ENCODE measurements at places on chromosomes 1 and 21.

DNA sequence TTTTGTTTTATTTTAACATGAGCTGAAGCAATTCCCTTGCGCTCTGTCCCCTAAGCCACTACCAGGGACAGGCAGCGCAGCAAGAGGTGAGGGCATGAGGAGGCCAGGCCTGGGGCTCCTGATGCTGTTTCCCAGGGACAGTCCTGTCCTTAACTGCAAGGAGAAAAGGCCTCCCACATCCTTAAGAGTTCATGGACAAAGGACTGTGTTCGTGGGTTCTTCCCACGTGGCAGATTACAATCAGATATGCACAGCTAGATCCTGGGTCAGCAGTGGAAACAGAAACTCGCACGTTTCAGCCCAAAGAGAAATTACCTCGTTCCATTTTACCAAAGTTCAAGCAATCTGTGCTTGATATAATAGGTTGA is 85.8 kb downstream of the MIS18A start:
- no peak for DNase-seq

GRCh38 chr1:32919811-32920733 is 18.9 kb upstream of the TMEM54 start:
- no peak for DNase-seq

DNA sequence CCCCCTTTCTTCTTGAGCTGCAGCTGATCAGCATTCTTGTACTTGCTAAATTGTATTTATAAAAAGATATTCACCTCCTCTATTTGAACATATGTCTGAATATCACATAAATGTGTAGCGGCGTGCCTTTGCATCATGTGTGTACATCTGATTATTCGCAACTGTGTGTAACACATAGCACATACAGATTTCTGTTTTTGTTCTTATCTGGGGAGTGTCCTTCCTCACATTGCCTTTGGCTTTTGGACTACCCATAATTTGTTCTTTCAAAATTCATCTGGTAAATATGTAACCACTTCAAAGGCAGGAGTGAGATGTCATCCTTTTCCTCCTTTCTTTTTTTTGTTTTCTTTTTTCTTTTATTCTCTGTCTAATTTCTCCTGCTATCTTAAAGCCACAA is 113.6 kb downstream of the PBX1 start:
- DNase-seq: no peak

GRCh38 chr21:35811191-35811806 is 249.0 kb downstream of the SETD4 start:
- no peak for DNase-seq

DNA sequence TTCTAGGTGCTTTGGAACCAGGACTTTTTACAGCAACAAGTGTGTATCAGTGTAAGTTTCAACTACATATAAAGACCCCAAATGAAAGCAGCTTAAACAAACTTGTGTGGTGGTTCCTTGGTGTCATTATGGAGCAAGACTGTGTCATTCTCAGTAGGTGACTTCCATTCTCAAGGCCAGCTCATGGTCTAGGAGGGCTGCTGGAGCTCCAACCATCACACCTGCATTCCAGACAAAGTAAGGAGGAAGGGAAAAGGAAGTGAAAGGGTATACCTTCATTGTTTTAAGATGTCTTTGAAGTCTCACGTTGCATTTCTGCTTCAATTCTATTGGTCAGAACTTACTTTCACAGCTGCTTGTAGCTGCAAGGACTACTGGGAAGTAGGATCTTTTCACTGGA is 188.6 kb downstream of the C1orf94 start:
- no peak for DNase-seq

GRCh38 chr1:111294390-111294789 is 3.7 kb downstream of the CHIA start:
- DNase-seq: no peak

DNA sequence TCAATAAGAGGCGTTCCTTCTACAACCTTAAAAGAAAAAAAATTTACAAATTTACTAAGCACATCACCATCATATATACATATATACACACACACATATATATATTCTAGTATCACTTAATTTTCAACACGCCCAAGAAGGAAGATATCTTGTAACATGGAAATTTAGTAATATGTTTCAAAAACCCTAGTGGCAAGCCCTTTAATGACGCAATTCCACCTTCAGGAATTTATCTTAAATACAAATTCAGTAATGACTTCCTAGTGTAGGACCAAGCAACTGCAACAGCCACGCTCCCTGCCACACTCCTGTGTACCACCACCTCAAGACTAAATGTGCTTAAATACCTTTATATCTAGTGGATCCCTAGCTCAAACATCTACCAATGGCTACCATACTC is 12.5 kb downstream of the LBR start:
- no peak for DNase-seq

- no peak for DNase-seq
Observed at GRCh38 chr1:155254714-155255242, 505 bp downstream of the ENTREP3 start.

GRCh38 chr1:26733982-26734381 is 38.2 kb downstream of the ARID1A start:
- DNase-seq: no peak

DNA sequence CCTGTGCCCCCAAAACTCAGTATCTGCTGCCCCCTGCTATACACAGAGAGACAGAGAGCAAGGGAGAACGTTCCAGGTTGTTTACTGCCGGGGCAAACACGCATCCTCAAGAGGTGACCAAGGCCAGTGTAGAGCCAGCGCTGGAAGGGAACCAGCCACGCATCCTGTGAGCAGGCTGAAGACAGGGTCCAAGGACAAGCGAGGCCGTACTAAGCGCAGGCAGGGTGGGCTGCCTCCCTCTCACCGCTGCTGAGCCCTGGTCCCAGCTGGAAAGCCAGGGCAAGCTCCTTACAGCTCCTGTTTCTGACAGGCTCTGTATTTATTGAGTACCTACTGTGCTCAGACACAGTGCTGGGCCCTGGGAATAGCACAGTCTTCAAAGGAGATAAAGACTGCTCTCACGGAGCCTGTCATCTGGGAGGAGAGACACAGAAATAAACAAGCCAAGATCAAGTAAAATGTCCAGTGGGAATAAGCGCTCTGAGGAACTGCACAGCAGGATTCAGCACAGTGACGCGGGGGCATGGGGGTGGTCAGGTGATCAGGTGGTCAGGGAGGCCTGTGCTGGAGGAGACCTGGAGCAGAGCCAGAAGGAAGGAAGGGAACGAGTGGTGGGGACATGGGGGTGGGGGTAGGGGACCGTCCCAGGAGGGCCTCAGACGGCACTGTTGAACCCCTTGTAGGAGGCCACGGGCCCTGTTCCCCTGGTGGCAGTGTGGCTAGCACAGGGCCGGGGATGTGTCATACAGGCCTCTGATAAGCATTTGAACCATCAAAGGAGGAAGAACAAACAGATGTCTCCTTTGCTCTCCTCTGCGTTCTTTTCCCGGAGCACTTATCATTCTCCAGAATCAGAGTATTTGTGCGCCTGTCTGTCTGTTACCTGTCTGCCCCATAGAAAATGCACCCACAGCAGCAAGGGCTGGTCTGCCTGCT is 37.8 kb upstream of the EFHD2 start:
- DNase-seq: no peak

DNA sequence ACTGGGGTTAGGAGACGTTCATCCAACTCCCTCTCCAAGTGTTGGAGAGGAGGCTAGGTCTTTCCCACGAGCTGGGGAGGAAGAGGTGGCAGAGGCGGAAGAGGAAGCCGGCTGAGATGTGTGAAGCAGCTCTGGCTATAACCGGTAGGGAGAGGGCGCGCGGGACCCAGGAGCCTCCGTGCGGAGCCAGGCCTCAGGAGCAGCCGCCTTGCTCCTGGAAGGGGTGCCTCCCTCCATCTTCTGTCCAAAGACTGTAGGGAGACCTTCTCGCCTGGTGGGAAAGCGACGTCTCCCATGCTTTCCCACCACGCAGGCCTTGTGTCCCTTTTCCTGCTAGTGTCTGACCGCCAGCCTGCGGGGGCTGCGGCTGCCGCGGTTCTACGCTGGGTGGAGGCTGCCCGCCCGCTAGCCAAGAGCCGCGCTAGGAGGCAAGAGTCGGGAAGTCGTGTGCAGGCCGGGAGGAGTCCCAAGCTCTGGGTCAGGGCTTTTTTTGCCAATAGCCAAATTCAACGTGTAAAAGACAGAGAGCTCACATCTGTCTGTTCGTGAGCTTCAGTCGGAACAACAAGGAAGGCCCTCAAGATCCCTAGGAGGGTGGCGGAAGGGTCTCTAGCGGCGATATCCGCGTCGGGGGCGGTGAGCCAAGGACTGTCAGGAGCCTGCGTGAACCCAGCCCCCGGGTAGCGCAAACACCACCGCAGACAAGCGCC is 8.4 kb upstream of the NBPF11 start:
- DNase-seq: no peak

DNA sequence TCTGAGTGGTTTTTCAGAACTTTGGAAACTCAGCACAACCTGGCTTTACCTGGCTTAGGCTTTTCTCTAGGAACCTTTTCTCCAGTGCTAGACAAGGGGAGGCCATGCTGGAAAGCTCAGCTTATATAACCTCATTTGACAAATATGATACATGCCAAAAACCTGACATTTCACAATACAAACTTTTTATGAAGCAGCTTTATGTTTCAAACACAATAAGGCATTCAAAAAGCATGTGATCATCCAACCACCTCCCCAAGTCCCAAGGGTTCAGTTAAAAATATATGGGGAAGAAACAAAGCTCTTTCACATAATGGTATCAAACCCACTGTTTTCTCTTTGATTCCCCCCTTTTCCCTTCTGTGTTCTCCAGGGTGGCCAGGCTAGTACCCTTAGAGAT is 63.7 kb downstream of the ZC3H11B start:
- DNase-seq: no peak

- DNase-seq: no peak
Observed at GRCh38 chr1:56712150-56712549, 67.0 kb downstream of the PRKAA2 start.

DNA sequence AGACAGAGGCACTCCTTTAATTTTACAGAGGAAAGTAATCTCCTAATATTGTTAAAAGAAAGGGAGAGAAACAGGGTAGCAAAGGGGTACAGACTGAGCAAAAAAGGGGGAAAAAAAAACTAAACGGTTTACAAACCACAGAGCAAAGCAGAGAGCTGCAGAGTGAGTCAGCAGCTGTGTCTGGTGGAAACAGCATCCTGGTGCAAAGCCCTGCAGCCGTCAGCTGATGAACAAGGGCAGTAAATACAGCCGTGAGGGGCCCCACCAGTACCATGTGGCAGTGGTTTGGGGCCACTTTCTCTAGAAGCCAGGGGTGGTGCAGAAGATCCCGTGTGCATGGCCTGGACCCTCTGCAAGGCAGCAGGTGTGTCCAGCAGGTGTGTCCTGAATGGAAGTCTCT is 111.3 kb downstream of the ERG start:
- DNase-seq: no peak

GRCh38 chr1:19739628-19740027 is 60.1 kb downstream of the TMCO4 start:
- DNase-seq: no peak

GRCh38 chr1:11691928-11692711 is 610 bp downstream of the DRAXIN start:
- DNase-seq: no peak

GRCh38 chr1:38047603-38048141 is 1.1 kb upstream of the POU3F1 start:
- DNase-seq: no peak

DNA sequence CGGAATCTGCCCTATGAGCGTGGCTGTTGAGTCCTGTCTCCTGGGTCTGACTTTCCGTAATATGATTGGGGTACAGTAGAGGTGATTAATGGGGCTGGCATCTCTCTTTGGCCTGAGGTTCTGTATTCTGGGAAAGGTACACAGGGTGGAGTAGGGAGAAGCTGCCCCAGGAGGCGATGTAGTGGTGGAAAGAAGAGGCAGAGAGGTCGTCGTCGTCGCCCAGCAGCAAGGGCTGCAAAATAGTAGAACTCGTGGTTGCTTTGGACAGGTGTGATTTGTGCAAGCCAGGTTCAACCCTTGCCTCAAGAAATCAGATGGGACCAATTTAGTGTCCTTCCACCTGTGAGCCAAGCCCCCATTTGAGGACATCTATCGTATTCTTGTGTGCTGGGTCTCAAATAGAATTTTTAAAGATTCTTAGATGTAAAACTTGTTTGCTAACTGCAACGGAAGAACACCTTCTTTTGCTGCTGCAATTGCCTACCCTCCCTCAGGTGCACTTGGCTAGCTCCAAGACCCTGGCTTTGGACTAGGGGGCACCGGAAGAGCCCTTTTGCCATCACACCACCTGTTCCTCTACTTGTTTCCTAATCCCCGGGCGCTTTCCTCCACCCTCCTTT is 1.3 kb upstream of the HMGN2 start:
- no peak for DNase-seq

DNA sequence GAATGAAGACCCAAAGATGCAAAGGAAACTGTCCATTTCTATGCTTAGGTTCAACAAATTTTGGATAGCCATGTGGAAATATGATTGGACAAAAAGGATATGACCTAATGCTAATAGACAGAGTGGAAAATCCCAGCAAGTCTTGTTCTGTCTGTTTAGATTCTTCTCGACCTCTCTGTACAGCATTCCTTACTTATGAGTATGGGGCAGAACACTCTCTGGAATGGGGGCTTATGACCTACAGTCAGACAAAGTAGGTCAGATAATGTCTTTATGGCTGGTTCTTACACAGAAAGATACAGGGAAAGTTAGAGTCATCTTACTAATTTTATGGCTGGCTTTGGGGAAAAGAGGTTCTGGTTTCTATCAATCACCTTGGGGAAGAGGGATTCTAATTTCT is 2.8 kb downstream of the GCSAML start:
- DNase-seq: no peak

- no peak for DNase-seq
Observed at GRCh38 chr1:32764826-32765569, 52.2 kb downstream of the YARS1 start.

GRCh38 chr1:24379733-24380315 is 33.8 kb downstream of the STPG1 start:
- DNase-seq: no peak

GRCh38 chr1:243713470-243714186 is 136.4 kb downstream of the AKT3 start:
- peak; percentile 93 for DNase-seq

GRCh38 chr1:109152196-109152595 is 38.3 kb downstream of the ELAPOR1 start:
- no peak for DNase-seq

DNA sequence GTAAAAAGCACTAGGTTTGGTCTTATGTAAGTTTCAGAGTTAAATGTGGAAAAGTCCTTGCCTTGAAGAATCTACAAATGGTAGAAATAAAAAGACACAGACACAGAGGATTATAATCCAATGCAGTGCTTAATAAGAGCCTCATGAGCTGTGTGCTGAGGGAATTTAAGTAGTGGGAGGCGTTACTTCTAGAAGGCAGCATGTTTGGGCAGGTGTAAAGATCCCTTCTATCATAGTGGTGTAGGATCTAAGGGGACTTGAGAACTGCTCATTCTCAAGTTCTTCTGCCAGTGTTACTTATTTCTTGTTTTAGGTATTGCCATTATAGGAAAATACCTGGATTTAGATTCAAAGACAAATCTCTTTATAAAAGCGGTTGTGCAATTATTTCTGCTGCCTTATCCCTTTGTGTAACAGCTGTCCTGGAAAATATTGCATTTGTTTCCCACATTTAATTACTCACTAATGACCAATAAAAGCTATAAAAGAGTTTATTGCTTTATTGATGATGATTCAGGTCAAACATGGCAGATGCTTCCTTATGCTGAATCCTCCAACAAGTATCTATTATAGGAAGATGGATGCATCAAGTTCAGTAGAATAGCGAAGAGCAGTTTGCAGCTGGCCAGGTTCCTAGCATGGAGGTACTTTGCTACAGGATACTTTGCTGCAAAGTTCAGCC is 132.5 kb upstream of the IVNS1ABP start:
- no peak for DNase-seq
